ENCODE measurements at places on chromosomes 7 and 10.

- no peak for DNase-seq
These were observed 45.6 kb upstream of the LRRC4 start for GRCh38 chr7:128076796-128077271.

DNA sequence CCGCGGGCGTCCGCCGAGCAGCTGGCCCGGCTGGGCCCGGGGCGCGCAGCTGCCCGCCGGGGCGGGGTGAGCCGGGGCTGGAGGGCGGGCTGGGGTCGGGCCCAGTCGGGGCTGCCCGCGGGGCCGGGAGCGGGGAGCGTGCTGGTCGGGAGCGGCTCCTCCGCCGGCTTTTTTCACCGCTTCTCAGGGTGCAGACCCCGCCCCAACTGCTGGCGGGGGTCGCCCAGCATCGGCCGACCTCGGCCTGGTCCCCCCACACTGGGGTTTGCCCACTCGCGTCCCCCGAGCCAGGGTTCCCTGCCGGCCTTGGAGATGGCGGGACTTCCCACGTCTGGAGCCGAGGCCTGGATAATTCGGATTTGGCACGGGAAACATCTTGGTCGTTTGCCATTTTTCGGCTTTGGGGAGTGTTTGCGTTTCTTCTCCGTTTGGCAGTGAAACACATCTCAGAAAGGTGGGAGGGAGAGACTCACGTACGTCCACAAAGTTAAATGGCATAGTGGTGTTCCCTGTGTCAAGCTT, 432 bp downstream of the TMEM248 start:
- no peak for DNase-seq

- DNase-seq, result no peak
These were observed 76.6 kb downstream of the GPR37 start for GRCh38 chr7:124688991-124689390.

- DNase-seq, result no peak
These were observed 21.2 kb upstream of the NPS start for GRCh38 chr10:127527891-127528290.

GRCh38 chr10:50275650-50276235, 24.4 kb upstream of the ASAH2 start:
- peak; percentile 19 for DNase-seq

DNA sequence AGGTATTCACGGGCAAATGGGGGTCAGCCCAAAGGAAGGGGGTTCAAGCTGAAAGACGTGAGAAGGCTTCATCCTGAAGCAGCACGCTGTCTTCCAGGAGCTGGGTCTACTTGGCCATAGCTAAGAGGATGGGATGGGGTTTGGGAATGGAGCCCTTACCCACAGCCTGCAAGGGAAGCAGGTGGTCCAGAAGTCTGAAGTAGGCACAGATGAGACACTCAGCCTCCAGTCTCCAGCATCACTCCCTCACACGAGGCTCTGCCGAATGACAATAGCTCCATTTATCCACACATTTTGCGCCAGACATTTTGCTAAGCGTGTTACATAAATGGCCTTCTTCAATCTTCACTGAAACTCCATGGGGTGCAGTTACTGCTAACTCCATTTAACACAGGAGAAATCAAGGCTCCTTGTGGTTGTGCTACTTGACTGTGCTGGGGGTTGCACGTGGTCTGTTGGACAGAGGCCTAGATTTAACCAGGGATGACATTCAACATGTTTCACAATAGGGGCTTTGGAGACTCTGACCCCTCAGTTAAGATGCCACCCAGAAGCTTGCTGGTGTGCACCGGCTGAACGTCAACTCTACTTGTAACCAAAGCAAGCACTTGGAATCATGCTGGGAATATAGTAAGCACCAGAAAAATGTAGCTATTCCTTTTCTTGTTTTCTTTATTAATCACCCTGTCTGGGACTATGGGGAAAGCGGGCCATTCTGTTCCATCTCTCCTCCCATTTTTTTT, 85.3 kb downstream of the FAM241B start:
- DNase-seq, result no peak

DNA sequence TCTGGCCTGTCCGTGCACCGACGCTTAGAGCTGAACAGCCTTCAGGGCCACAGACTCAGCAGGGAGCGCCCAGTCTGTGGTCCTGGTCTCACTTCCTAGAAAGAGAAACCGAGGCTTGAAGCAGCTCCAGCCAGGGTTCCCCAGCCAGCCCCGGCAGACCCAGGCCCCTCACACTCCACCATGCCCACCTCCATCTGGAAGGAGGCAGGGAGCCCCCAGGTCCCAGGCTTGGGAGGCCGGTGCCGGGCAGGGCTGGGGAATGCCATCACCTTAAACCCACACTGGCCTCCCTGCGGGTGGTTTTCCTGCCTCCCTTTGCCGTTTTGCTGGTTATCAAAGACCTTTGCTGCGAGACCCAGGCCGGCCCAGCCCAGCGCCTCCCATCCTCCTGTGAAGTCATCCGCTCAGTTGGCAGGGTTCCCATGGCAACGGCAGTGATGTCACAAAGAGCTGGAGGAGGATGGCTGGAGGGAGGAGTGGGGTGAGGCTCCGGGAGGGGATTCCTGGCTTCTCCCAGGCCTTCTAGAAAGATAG, 24.0 kb downstream of the ELFN1 start:
- no peak for DNase-seq

DNA sequence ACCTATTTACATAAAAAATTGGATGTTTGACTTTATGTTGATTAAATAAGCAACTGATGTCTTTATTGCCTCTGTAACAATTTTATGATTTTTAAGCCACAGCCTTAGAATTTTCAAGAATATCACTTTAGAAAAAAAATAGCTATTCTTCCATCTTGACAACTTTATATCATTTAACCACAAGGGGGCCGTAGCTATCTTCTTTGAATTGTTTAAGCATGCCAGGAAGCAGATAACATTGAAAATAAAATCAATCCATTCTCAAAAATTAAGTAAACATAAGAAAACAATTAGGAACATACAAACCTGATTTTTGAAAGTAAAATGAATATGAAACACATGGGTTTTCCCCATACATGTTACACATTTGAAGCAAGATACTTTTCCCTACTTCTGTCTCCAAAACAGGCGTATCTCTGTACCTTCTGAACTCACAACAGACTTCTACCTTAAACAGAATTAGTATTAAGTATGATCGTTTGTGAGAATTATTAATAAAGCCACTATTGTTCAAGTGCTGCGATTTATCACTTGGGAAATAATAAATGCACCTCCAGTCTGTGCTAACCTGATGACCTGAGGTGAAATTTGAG, 209.0 kb downstream of the CACNA2D1 start:
- no peak for DNase-seq

DNA sequence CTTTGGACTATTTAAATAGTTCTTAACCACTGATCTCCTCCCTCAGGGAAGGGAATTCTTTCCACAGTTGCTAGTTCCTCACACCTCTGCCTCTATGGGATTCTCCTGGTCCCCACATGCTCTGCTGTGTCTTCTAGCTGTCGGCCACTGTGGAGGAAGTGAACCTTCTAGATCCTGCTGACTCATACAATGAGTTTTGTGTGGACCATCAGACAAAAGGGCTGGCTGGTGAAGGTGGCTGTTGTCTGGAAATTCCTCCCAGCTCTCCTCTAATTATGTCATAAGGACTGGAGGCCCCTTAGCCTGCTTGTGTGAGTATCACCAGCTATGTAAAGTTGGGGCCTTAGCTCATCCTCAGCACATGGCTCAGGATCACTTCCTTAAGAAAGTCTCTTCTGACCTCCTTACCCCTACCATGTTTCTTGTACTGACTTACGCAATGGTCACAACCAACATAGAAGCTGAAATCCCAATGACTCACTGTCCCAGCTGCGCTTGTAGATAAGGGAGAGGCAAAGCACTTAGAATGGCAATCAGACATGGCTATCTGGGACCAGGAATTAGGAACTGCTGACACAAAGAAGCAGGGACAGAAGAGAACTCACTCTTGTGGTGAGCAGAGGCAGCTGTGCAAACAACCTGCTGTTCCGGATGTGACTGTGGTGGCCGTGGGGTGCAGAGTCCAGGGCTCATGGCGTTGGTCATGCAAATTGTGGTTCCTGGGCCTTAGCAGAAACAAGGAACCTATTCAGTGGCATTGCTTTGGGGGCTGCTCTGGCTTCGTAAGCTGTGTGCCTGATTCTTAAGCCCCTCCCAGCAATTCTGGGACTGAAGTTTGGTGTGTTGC, 2.5 kb upstream of the MACC1 start:
- no peak for DNase-seq

All from stimulated activated CD8-positive, alpha-beta memory T cell treated with anti-CD3 and anti-CD28 coated beads, Interleukin-7, amount 100 ng/mL, for 24 hours (primary cell).